ENCODE measurements at places on chromosomes 6 and 20.
A peak's percentile ranks its signal among the peaks of the same experiment; 100 is the strongest.

- peak; percentile 42 for DNase-seq
These were observed 88.1 kb downstream of the SNAP25 start for GRCh38 chr20:10306440-10307358.

- DNase-seq = no peak
These were observed 41.1 kb downstream of the FARS2 start for GRCh38 chr6:5302220-5302946.

DNA sequence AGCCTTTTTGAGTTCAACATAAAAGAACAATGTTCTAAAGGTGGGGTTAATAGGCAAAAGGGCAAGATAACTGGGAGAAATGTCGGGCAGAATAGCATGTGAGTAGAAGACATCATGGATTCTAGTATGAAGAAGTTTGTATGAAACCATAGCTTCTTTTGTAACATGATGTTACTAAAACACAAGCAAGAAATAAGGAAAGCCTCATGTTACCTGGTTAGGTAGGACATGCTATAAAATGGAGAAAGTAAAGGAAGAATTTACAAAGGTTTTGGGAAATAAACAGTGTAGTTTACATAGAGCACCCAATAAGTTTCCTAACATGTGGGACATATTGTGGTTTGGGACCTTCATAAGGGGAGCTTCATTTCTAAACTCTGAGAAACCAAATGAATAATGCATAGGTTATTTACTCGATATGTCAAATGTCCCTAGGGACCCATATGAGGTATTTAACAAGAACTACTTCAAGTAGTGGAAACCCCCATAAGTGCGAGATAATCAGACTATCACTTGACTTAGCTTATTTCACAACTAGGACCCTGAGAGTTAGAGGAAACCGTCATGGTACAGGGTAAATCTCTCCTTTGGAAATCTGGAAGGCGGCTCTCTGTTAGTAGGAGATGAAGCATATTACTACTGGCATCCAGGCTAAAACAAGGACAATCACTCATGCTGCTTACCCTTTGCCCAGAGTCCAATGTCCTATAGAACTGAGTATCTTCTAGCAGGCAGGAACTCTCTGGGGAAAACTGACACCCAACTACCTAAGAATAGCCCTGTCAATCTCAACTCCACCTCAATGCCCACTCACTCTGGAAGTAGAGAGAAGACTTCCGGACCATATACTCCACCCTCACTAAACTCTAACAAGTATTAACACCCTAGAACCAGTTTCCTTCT is 57.5 kb downstream of the ILRUN start:
- DNase-seq = no peak

DNA sequence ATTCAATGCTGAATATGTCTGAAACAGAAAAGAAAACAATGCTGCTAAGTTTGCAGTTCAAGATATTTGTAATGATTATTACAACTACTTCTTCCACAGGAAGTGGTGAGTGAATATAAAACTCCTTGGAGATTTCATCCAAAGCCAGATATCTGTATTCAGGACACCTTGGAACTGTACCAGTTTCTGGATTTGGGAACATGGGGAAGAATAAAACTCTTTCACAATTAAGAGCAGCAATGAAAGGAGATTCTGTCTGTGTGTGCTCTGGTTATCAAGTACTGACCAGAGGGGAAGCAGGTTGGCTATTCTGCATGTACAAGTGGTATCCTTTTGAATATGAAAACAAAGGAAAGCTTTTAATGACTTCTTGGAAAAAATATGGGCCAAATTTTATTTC is 21.1 kb downstream of the ELOVL2 start:
- no peak for DNase-seq

- no peak for DNase-seq
These were observed 42.6 kb downstream of the RBM38 start for GRCh38 chr20:57433657-57434389.

DNA sequence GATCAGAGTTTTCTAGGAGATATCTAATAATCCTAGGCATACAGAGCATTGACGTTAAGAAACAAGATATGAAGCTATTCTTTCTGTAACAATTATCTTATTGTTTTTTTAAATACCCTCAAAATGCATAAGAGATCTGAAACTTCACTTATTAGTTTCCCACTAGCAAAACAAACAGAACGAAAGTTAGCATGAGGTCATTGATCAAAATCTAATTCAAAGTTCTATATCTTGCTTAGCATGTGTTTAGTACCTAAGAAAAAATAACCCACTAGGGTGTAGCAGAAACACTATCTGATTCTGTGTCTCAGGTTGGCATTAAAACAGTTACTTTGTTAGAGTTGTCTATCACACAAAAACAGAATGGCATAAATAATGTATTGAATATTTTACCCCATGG is 1288.4 kb downstream of the EPHA7 start:
- no peak for DNase-seq

- no peak for DNase-seq
These were observed 7.6 kb upstream of the SRSF3 start for GRCh38 chr6:36586606-36587005.

- no peak for DNase-seq
These were observed 892 bp upstream of the DXO start for GRCh38 chr6:31972709-31973350.

GRCh38 chr6:15444881-15445280 is 199.0 kb downstream of the JARID2 start:
- DNase-seq = no peak

DNA sequence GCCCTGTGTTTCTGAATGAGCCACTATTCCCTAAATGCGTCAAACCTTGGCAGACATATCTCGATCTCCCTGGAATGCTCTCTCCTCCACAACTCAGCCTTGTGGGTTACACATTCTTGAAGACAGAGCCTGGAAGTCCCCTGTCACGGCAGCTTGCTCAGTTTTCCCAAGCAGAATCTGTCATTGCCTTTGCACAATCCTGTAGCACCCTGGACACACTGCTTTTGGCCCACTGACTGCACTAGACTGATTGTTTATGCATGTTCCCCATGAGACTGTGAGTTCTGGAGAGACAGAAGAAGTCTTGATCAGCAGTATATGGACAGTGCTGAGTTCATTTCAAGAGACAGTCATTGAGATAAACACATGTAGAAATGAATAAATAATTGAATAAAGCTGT is 406.7 kb downstream of the CD83 start:
- no peak for DNase-seq

GRCh38 chr20:20712474-20713243 is at the start of gene RALGAPA2:
Gene RALGAPA2 (minus strand): TSS chr20:20712644. CDS start chr20:20712480, 164 bp downstream.
- peak; percentile 96 for DNase-seq

- no peak for DNase-seq
These were observed 64.9 kb upstream of the SULF2 start for GRCh38 chr20:47850146-47850545.

GRCh38 chr20:62727584-62728027 is 19.0 kb downstream of the NTSR1 start:
- DNase-seq = no peak

- DNase-seq = no peak
These were observed 170.8 kb downstream of the KCNQ5 start for GRCh38 chr6:72792692-72793091.

DNA sequence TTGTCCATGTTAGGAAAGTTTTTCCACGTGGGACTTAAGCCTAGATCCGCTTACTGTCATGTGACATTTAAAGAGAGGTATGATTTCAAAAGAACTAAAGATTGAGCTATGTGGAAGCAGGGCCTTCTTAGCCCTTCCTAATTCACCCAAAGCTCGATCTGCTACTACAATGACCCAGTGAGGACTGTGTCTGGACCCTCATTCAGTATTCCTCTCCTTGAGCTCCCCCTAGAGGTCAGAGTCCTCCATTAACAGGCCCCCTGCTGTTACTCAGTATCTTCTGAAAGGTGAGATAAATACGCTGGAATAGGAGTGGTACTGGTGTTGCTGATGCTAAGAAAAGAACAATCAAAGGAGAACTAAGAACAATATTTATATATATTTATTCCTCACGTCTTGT is 414.0 kb downstream of the GJA1 start:
- DNase-seq = peak; percentile 44

All from SW 1271 (cell line).